Hematopoietic multipotent progenitor cell treated with erythropoietin and hydrocortisone succinate and interleukin-3 and kit ligand, for 15 days (in vitro differentiated cells): ENCODE measurements at places on chromosomes 2 and 18.

- no peak for DNase-seq
Measured at GRCh38 chr2:104858006-104858978, 4.4 kb downstream of the POU3F3 start.

DNA sequence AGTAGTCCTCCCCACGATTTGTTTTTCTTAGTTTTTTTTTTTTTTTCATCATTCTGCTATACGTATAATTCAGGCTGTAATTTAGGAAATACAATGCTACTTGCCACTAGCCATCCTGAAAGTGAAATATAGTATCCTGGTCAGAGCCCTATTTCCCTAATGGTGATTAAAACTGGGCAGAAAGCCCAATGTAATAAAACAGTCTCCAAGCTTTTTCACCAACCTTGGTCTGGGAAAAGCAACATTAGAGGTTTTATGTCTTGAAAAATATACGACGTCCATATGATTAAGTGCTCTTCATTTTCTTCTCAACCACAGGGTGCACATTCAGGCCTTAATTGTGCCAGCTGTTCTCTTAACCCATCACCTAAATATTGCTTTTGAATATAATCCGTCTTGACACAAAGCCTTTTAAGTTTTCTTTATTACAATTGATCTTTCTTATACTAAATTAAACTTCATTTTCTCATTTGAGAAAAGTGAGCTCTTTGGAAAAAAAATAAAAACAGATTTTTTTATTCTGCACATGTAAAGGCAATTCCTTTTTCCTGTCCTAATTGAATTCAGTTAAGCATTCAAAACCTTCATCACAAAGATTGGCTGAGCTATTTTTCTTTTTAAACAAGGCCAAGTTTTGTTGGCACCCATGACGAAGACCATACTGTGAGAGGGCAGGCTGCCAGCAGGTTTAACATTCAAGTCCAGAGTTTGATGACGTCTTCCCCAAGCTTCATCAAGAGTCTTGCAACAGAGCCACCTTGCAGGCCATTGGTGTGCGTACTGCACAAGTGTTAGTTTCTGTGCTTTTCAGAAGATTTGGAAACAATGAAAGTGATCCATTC is 52.7 kb downstream of the MAP2 start:
- no peak for DNase-seq

- no peak for DNase-seq
Measured at GRCh38 chr2:178796079-178796677, 11.0 kb downstream of the TTN start.

GRCh38 chr2:222989431-222989830 is 62.6 kb upstream of the KCNE4 start:
- no peak for DNase-seq

DNA sequence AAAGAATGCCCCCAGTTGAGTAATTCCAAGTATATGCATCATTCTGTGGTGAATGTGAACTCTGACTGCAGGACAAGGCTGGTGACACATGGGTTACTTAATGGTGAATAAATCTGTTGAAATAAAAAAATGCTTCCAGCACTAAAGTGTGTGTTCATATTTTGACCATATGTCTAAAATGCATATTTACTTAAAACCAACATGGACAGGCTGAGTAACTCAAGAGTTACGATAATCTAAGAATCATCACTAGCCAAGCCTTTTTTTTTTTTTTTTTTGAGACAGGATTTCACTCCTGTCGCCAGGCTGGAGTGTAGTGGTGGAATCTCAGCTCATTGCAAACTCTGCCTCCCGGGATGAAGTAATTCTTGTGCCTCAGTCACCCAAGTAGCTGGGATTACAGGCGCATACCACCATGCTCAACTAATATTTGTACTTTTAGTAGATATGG is 47.1 kb upstream of the CCBE1 start:
- no peak for DNase-seq
